ENCODE measurements at places on chromosomes 3 and 15.

DNA sequence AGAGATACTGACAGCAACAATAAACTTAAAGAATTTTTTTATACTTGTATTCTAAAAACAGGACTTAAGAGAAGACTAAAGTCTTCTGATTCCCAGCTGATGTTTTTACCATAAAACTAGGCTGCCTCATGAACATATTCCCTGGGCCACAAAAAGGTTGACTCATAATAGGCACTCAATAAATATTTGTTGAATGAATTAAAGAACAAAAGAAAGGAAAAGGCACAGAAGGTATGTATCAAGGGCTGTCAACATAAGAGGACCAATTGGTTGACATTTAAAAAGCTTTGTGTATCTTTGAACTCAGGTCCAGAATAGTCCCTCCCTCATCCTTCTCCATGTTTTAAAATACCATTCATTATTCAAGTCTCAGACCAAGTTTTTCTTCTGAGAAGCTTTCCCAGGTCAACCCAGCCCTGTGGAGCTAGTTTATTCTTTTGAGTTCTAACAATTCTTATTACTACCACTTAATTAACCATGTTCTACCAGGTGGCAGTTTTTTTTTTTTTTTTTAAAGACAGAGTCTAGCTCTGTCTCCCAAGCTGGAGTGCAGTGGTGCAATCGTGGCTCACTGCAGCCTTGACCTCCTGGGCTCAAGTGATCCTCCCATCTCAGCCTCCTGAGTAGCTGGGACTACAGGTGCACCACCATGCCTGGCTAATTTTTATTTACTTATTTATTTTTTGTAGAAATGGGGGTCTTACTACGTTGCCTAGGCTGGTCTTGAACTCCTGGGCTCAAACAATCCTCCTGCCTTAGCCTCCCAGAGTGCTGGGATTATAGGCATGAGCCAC is 17.5 kb upstream of the ARHGEF3 start:
- DNase-seq: no peak

DNA sequence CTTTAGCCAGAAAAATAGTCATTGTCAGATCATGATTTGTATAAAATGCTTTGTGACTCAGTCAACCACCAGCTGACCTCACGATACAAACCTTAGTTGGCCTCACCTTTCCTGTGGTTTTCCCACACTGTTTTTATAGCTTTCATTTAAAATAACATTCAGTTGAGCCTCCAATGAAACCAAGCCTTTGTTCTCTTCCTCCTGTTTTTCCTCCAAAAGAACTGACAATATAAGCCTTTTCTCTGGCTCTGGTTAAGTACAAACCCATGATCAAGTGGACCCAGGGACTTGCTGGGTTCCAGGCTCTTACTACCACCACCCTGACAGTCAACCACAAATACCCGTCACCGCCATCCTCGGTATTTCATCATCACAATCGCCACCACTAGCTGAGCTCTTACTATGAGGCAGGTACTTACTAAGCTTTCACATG is 81.7 kb downstream of the TAMM41 start:
- peak; percentile 68 for DNase-seq

DNA sequence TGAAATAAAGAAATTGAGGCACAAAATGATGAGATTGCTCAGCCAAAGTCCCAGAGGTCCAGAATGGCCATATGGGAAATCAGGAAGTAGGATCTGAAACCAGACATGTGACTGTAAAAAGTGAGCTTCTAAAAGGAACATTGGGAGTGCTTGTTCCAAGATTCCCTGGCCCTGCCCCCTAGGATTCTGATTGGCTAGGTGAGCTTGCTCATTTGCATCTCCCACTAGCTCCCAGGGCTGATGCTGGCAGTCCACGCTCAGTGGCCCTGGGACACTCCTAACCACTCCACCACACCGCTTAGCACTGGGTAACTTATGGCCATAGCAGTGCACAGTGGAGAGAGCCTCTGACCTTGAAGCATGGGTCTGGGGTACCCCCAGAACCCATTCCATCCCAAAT is 326.7 kb downstream of the NTRK3 start:
- DNase-seq: no peak

GRCh38 chr15:57198131-57198530 is 178.2 kb upstream of the CGNL1 start:
- DNase-seq: no peak

DNA sequence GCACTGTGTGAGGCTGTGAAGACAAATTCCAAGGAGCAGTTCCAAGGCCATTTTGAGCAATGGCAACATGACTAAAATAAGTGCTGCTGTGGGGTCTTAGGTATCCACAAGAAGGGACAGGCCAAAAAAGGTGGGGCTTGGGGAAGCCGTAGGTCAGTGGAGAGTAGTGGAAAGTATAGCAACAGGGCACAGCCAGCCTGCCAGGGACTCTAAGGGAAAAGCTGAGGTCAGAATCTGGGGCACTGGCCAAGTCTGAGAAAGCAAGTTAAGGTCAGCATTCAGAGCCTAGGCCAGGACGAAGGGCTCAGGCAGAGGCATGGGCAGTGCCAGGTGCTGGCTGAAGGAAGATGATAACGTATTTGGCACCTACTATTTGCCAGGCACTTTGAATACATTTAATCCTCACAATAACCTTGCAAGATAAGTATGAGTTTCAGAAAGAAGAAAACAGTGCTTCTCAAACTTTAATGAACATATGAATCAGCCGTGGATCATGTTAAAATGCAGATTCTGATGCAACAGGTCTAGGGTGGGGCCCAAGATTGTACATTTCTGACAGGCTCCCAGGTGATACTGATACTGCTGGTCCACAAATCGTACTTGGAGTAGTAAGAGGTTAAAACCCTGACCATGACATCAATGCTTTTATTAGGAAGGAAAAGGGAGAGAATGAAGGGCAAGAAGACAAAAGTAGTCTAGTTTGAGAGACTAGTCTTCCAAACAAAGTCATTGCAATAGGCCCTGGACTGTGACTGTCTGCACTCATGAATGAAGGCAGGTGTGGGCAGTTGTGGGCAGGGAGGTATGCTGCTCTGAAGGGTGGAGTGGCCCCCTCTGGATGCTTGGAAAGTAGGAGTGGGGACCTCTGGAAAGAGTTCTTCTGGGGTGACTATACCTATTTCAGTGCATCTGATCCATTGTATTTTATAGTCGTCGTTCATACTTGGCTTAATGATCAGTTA is 106.3 kb upstream of the ANKRD28 start:
- no peak for DNase-seq

GRCh38 chr3:162400697-162401096 is 904.1 kb downstream of the OTOL1 start:
- no peak for DNase-seq

DNA sequence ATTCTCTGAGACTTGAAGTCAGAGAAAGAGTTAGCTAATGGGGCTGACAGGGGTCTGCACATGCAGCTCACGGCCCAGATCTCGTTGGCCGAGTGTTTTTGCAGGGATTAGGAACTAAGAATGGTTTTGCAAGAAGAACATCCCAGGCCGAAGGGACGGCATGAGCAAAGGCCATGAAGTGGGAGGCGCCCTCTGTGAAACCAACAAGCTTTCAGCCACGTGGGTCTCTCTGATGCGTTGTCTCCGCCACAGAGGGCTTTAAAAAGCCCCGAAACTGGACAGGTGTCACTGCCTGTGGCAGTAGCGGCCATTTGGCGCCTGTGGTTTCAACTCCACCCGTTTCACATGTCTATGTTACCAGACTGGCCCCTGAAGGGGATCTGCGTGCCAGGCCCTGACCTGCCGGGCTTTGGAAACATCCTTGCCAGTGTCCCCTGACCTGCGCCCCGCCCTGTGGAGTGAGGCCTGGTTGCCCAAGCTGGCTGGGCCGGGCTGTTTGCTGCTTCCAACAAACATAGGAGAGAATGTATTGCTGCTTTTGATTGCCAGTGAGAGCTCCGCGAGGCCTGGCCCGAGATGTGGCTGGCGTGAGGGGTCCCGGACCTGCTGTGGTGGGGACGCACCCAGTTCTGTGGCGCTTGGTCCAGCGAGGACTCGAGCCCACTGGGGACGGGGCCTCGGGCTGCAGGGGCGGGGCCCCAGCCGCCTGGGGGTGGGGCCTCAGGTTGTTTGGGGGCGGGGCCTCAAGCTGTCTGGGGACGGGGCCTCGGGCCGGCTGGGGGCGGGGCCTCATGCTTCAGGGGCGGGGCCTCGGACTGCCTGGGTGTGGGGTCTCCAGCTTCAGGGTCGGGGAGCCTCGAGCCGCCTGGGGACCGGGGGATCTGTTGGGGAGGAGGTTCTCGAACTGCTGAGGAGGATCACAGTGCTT is 30.4 kb downstream of the GOLGA6L2 start:
- DNase-seq: no peak

DNA sequence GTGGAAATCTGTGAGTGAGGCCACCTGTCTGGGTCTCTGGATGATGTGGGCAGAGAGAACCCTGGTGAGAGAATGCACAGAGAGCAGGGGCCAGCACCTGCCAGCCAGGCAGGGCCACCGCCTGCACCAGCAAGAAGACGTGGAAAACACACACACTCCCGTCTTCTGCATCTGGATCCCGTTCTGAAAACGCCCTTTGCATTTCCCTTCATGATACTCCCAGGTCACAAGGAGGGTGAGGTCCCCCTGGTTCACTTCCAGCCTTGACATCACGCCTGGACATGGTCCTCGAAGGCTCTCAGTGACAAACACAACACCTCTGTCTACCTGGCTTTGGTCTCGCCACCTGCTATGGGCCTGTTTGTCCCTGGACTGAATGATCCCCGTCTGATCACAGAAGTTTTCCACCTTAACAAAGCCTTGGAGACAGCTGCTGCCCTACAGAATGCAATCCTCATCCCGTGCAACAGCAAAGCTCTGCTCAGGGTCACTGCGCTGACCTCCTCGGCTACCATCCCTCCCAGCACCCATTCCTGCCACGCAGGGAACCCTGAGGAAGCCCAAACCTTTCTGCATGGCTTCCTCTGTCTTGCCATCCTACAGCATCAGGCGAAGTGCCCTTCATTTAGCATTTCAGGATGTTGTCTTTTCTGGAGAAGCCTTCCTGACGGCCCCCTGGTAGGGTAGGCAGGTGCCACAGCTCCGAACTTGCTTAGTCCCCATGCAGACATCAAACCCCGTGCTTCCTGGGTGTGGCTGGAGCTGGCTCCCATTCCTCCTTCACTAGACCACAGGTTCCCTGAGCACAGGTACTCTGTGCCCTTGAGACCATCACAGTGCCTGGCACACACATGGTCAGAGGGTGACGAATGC is 122.5 kb downstream of the ATP10A start:
- DNase-seq: no peak

DNA sequence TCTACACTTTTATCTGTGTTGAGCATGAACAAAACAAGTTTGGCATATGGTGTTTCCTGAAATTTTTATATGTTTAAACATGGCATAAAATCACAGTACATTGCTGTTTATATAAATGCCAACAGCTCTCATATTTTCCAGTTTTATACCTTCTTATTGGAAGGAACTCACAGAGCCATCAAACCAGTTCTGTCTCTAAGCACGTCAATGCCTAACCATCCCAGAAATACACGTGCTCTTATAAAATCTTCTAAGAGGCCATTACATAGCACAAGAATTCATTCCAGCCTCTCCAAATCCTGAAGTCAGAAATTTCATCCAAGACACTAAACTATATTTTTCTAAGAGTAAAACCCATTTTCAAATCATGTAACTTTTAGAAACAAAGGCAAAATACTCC is 20.8 kb downstream of the SLC9A9 start:
- no peak for DNase-seq

DNA sequence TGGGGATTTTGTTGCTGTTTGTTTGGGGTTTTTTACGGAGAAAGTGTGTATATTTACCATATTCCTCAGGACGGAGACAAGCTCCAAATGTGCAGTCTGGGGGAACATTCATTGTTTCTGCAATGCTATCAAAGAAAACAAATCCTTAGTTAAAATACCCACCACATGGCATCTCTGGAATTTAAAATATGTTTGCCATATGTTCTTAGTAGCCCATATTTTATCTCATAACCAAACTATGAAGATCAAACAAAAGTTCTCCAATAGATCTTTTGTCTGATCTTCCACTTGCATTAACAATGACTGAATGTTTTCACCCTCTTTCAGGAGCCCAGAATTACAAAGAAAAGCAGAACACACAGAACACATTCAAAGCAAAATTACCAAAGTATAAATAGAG is 35.3 kb downstream of the EFHB start:
- peak; percentile 28 for DNase-seq

All from fibroblast of skin of right quadriceps (primary cell).